ENCODE measurements at places on chromosomes 3 and 15.

DNA sequence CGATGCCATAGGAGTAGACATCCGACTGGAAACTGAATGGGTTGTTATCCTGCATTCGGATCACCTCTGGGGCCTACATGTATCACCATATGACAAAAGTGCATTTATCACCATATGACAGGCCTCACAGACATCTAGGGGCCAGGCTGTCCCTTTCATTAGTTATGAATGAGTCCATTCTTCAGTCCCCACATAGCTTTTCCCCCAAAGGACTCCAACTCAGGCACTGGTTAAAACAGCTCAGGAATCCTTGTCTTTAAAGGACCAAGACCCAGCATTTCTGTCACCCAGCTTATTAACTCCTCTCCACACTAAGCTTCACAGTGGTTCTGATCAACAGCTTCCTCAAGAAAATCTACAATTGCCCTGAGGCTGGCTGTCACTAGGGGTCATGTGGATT lies 28.3 kb downstream of the MKRN2 start:
- no peak for DNase-seq

DNA sequence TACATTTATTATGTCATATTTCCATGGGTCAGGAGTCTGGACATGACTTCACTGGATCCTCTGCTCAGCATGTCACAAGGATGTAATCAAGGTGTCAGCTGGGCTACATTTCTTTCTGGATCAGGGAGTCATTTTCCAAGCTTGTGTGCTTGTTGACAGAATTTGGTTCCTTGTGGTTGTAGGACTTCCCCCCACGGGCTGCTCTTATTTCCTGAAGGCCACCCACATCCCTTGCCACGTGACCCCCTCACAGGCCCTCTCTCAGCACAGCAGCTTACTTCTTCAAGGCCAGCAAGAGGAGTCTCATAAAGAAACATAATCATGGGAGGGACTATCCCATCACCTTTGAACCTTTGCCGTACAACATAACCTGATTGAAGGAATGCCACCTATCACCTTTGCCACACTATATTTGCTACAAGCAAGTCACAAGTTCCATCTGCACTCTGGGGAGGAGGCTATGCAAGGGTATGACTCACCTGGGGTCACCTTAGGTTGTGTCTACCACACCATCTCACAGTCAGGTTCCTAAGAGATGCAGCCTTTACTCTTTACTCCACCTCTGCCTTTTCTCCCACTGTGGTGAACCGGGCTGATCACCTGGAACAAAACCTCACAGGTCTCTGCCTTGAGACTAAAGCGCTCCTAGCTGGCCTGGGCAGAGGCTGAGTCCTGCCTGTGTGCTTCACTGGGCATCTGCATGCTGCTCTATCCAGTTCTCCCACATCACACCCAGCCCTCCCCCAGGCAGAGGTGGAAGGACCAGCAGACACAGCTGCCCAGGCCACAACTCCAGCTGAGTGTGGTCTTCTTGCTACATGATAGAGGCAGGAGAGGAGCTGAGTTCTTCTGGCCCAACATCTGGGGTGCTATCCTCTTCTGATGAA lies 13.5 kb downstream of the RAB6B start:
- peak; percentile 57 for DNase-seq

DNA sequence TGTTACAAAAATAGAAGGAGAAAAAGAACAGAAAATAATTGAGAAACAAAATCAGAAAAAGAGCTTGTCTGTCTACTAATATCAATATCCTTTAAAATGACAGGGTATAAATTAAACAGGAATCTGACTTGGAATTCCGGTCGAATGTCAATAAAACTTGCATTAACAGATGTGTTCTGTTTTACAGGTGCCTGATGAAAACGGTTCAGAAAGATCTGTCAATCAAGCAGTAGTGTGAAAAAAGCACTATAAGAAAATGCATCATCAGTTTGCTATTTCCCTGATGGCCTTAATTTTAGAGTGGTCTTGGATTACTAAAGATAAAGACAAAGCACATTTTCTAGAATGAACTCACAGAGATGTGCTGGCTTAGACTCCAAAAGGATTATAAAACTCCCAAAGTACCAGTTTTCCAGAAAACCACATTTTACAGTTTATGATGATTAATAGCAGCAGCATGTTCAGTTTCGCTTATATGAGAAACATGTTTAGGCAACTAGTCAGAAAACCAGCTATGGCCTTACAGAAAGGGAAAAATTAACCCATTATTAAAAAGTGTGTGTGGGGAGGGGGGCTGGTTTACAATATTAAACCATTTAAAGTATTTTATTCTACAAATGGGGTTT lies 8.2 kb upstream of the C3orf38 start:
- DNase-seq, result no peak

GRCh38 chr3:187719628-187720336 lies 17.4 kb upstream of the RTP2 start:
- DNase-seq, result no peak

GRCh38 chr3:52226229-52226817 lies 878 bp upstream of the TLR9 start:
- DNase-seq, result no peak
